ENCODE measurements at places on chromosomes 7 and 10.

DNA sequence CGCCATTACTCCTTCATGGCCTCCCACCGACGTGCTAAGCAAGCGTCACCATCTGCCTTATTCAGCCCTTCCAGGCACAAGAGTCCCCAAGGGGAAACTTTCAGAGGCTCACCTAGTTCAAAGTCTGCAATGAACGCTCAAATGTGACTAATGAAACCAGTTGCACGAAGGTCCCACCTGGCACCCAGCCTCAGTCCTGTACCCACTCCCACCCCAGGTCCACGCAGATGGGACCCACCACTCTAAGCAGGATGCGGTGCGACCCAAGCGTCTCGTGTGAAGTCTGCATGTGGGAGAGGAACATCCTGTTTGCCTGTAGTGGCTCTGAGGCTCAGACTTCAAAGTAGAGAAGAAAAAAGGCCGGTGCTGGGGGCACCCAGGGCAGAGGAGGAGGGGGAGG lies 40.3 kb downstream of the RGS10 start:
- DNase-seq = peak; percentile 53

DNA sequence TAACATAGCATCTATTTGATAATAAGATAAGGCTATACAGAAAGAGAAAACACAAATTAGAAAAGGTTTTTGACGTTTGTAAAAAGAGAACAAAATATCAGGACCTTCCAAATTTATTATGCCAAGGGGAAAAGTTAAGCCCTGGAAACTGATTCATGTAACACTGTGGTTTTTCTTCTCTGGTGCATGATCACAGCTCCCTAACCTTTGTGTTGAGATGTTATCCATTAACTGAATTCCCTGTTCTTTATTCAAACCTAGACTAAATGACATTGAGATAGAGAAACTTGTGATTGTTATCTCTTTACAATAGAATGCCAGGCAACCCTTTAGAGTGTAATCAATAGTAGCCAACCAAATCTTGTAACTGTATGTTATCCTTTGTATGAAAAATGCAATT lies 141.5 kb upstream of the NRG3 start:
- DNase-seq = no peak

- DNase-seq = no peak
Observed at GRCh38 chr10:53013201-53013810, 240.7 kb upstream of the MBL2 start.

GRCh38 chr7:144738708-144739314 lies 97.0 kb downstream of the TPK1 start:
- peak; percentile 20 for DNase-seq

DNA sequence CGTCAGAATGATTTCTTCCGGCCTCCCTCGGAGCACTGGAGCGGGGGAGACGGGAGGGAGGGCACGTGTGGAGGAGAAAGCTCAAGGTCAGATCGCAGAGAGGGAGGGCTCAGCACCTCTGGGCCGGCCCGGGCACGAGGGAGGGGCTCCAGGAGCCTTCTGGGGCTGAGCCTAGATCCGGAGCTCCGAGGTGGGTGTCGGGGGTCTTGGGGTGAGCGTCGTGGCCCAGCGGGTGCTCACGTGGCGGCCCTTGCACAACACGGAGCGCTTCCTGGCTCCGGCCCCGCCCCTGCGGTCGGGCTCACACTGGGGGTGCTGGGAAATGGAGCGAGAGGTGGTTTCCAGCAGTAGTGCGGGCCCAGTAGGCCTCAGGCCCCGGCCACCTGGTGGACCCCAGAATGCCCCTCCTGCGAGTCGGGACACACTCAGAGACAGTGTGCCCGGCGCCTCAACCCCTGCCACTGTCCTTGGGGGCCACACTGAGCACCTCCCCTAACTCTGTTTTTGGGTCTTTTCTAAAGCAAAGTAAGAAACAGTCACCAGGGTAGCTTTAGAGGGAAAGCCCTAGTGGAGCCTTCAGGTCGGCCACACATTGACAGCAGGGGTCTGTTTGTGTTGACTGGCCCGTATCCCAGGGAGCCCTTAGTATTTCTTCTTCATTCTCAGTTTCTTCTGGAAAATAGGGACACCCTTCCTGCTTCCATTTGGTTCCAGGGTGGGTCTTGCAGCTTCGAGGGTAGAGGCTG lies 798 bp downstream of the PPIF start:
- peak; percentile 88 for DNase-seq

- no peak for DNase-seq
Observed at GRCh38 chr7:95843286-95843685, 70.9 kb downstream of the DYNC1I1 start.

DNA sequence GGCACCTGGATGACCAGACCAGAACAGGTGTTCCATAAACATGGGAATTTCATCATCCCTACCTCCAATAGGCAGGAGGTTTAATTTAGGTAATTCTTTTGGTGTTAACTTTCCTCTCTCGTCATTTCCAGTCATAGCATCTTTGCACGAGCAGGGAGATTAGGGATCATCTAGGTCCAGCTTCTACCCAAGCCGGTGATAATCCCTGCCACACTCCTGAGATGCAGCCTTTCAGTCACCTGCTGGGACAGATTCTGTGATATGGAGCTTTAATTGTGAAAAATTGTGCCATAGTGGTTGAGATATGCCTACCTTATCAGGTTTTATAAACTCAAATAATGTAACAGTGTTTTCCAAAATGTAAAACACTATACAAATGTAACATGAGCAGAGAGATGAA lies 191.8 kb upstream of the AOAH start:
- DNase-seq = no peak

- DNase-seq = no peak
Observed at GRCh38 chr7:67487316-67487715, 490.7 kb downstream of the TYW1 start.

DNA sequence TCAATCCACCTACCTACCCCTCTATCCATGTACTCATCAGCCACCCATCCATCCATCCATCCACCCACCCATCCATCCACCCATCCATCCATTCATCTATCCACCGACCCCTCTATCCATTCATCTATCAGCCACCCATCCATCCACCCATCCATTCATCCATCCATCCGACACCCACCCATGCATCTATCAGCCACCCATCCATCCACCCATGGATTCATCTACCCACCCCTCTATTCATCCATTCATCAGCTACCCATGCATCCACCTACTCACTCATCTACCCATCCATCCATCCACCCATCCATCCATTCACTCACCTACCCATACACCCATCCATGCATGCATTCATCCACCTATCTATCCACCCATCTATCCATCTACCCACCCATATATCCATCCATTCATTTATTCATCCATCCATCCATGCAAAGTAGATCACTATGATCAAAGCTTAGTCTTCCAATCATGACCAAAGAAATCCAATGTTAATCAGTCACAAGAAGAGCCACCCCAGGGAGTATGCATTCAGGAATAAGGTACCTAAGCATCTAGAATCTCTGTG lies 27.7 kb upstream of the ZNF467 start:
- no peak for DNase-seq

GRCh38 chr7:123600876-123601275 lies 745 bp upstream of the ASB15 start:
- DNase-seq = no peak

DNA sequence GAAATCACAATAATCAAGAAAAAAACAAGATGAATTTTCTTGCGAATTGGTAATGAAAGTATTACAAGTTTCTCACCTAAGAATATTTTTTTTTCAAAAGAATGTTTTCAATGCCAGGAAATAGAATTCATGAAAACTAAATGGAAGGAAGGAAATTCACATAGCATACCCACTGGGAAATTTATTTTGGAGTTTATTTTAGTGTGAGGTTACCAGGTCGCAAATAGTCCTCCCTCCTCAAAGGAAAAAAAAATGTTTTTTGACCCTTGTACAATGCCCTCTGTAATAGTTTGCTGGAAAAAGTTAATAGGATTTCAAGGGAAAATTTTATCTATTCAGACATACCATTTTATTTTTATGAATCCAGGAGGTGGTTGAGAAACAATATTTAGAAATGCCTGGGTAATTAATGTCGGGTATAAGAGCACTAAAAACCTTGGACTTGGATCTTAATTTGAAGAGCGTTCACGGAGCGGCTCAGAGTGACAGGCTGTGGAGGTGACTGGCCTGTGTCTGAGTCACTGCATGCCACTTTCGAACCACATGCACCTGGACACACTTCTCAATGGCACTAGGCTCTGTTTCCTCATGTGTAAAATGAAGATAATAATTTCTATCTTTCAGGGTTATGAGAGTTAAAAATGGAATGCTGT lies 28.2 kb downstream of the CUBN start:
- DNase-seq = no peak

DNA sequence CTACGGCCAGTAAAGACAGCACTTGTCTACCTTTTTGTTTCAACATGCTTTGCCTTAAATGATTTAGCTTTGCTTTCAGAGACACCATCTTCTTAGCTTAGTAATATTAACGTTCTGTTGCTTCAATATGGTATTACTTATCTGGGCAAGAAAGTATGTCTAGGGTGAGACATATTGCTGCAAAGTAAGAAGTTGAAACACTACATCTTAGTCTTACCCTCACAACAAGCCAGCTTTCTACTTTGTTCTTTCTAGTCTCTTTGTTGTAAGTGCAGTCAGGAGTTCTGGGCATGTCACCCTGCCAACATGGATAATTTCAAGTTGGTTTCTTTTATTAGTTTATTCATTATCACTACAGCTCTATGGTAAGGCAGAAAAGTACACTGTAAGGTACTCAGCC lies 122.7 kb upstream of the DNAJB12 start:
- no peak for DNase-seq

- DNase-seq = no peak
Observed at GRCh38 chr10:132298038-132298881, 9.5 kb downstream of the STK32C start.

GRCh38 chr7:138212314-138212713 lies 136.1 kb downstream of the AKR1D1 start:
- DNase-seq = no peak

GRCh38 chr7:115940460-115941060 lies 90.0 kb downstream of the TFEC start:
- DNase-seq = no peak

- no peak for DNase-seq
Observed at GRCh38 chr7:5234852-5235831, 45.1 kb downstream of the WIPI2 start.

- no peak for DNase-seq
Observed at GRCh38 chr10:122754491-122755235, 55.0 kb upstream of the C10orf120 start.

GRCh38 chr10:74022926-74023629 lies 25.2 kb downstream of the VCL start:
- DNase-seq = no peak

DNA sequence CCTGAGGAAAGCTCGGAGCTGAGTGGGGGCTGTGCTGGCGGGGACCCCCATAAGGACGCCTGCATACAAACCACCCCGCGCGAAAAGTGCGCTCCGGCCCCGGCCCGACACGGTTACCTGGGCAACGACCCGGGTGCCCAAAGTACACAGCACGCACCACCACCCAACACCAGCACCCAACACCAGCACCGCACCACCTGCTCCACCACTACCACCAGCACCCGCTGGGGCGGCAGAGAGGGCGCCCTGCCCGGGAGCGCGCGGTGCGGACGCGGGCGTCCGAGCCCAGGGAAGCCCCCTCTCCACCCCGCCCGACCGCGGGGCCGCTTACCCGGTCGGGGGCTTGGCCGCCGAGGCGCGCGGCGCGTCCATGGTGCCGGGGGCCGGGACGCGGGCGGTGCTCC lies 345 bp downstream of the COBL start:
- DNase-seq = peak; percentile 44

GRCh38 chr10:119541459-119542356 lies 811 bp downstream of the RGS10 start:
- DNase-seq = peak; percentile 58

GRCh38 chr10:3271354-3272115 lies 99.0 kb upstream of the PITRM1 start:
- no peak for DNase-seq

- DNase-seq = peak; percentile 15
Observed at GRCh38 chr7:33054261-33054964, 8.2 kb downstream of the NT5C3A start.

GRCh38 chr10:31466313-31466712 lies 147.3 kb downstream of the ZEB1 start:
- DNase-seq = no peak

- DNase-seq = no peak
Observed at GRCh38 chr10:27158421-27158820, 3.3 kb downstream of the MASTL start.

- no peak for DNase-seq
Observed at GRCh38 chr10:75094465-75094864, 17.0 kb upstream of the SAMD8 start.

- DNase-seq = no peak
Observed at GRCh38 chr10:131617113-131617858, 283.5 kb upstream of the PPP2R2D start.

DNA sequence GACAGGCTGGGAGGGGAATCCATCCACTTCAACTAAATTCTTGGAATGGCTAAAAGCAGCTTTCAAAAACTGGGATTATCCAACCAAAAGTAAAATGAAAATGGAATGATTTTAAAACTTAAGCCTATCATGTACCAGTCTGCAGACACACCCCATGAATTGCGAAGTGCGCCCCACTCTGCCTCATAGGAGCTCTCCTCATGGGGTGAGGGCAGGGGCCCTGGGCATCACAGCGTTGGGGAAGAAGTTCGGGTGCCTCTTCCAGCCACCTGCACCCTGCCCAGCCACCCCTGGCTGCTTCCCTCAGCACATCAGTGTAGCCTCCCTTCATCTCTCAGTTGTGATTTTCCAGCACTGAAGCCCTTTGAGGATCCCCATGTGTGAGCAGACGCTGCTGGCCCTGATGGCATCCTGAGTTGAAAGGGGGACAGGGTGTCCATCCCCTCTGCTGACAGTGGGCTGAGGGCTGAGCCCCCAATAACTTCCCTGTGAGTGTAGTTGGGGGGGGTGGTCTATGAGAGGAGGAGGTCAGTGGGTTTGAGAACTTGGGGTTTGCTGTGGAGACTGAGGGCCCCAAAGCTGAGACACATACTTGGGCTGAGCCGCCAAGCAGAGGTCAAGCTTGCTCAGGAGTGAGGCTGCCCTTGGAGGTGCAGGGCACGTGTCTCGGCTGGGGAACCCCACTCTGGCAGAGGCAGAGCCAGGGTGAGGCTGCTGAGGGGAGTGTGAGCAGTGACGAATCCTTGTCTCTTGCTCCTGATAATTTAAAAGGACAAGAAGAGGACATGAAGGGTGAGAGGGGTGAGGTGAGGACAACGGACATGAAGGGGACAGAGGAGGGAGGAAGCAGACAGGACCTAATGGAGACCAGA lies 542.1 kb downstream of the TCERG1L start:
- DNase-seq = no peak

DNA sequence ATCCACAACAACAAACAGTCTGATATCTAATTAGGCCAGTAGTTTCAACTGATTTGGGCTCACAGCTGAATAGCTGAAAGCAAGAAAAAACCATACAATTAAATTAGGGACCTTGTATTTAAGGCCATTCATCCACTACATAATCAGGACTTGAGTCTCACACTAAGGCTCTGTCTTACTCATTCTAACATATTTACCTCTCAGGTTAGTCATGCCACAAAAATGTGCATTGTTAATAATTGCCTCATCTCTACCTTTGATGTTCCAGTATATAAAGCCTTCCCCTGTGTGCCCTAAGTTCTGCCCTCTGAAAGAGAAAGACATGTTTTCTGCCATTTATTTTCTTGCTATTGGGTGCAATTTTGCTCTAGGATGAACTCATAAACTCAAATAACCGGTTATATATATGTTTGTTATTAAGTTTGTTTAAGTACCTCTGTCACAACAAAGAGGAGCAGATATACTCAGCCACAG lies 5.3 kb upstream of the C1GALT1 start:
- DNase-seq = no peak
